Nephron progenitor cell (in vitro differentiated cells): ENCODE measurements at places on chromosomes 16 and 17.

GRCh38 chr17:45146890-45147580, 1.2 kb upstream of the HEXIM1 start:
- no peak for DNase-seq

DNA sequence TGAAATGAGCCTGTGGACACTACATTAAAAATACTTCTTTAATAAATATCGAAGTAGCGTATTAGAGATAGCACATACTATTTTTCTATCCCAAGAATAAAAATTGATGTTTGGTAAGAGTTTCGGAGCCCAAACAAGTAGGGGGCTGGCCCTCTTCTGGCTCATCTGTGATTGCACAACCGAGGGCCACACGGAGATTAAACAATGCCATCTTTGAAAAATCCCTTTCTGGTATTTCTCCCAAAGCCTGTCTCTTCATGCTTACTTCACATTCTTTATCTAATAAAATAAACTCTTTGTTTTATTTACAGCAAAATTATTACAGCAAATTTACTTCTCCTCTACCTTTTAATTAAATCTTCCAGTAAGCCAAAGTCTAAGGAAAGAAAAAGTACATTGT, 9.6 kb upstream of the MYH11 start:
- no peak for DNase-seq

DNA sequence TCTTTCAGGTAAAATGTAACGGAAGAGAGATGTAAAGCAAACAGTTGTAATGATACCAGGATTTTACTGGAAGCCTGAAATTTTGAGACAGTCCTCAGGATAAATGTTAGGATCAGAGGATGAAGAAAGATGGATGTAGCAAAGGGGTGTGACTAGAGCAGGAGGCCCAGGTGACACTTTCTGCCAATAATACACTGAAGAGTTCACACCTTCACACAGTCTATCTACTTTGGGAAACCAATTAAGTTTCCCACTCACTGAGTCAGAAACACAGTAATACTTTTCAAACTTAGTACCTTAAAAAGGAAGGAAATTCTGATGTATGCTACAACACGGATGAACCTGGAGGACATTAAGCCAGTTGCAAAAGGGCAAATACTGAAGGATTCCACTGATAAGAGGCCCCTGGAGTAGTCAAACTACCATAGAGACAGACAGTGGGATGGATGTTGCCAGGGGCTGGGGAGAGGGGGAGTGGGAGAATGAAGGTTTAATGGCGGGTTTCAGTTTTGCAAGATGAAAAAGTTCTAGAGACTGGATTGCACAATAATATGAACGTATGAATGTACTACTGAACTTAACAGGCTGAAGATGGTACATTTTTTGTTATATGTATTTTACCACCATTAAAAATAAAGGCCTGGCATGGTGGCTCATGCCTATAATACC, 62.3 kb downstream of the CYTH1 start:
- DNase-seq: no peak

- DNase-seq: no peak
Measured at GRCh38 chr17:81242421-81243332, 3.6 kb downstream of the NDUFAF8 start.

DNA sequence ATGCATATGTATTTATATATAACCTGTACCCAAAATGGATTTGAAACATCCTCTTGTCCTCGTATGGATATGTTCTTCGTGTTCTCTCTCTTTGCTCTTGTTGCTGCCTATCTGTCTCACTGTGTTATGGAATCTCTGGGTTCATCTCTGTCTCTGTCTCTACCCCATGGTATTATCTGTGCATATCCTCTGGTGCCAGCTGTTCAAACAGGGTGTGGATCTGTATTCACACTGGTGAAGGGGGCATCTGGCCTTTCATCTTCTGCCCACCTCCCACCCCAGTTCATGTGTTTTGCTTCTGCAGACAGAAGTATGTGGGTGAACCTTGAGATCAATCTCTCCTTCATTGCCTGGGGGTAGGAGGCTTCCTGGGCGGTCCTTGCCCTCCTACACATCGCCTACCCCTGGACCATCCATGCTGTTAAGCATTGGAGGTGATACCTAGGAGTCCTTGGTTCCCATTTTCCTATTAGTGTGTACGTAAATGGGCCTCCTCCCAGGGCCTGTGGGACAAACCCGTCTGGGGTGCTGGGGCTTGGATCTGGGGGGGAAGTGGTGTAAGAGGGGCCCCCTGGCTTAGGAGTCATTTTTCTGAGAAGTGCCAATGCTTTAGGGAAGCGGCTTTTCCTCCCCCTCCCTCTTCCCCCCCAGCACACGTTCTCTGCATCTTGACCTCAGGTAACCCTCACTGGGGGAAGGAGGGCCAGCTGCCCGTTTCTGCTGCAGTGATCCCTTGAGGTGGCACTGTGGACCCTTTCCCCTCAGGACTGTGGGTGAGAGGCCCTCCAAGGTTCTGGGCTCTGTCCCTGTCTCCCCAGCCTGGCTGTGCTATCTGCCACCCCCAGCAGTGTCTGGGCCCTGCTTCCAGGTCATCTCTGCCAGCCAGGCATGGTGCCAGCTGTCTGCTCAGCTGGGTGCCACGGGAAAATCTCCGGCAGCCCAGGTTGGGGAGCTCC, 21.1 kb downstream of the RARA start:
- no peak for DNase-seq

GRCh38 chr17:17892009-17892408, 55.2 kb upstream of the SREBF1 start:
- DNase-seq: no peak

GRCh38 chr16:31388535-31388934, 4.6 kb upstream of the ITGAD start:
- DNase-seq: no peak

DNA sequence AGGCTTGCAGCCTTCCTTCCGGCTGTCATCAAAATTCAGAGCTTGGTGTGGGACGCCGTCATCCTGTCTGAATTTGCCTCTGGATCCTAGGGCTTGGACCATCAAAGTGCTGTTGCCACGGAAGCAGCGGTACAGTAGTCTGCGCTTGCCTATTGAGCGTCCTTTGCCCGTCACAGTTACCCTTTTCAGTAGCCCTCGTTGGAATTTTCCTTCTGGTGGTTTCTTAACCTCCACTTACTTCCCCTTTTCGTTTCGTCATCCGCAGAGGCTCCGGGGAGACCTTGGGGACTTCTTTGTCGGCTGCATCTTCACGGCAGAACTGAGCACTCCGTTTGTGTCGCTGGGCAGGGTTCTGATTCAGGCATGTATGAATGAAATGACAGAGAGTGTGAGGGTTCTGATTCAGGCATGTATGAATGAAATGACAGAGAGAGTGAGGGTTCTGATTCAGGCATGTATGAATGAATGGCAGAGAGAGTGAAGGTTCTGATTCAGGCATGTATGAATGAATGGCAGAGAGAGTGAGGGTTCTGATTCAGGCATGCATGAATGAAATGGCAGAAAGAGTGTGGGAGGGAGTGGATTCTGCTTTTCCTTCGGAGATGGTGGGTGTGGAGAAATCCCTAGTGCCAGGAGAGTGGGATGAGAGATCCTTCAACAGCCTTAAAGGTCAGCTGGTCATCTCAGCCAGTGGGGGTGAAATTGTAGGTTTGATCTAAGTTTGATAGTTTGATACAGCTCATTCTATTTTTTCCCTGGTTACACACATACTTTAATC, 8.0 kb downstream of the TLCD3A start:
- no peak for DNase-seq

GRCh38 chr16:89827383-89828198, 684 bp upstream of the SPIRE2 start:
- peak; percentile 64 for DNase-seq

DNA sequence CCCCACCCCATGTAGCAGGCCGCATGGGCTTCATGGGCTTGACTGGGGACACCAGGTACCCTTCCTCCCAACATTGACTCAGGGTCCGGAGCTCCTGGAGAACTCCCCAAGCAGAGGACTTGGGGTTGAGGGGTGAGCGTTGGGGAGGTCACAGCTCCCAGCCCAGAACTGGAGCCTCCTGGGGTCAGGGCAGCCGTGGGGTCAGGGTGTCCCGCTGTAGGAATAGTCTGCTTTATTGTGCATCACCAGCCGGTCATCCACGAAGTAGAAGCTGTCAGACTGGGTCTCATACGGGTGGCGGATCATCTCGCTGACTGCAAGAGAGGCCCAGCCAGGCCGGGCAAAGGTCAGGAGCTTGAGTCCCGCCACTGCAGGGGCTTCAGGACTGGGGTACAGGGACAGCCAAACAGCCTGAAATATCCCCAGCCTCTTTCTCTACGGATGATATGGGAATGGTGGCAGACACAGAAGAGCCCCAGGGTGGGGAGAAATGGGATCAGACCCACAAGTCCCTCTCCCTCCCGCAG, 5.3 kb downstream of the UNC119 start:
- no peak for DNase-seq

GRCh38 chr17:45264430-45264829, 2.5 kb upstream of the SPATA32 start:
- no peak for DNase-seq

DNA sequence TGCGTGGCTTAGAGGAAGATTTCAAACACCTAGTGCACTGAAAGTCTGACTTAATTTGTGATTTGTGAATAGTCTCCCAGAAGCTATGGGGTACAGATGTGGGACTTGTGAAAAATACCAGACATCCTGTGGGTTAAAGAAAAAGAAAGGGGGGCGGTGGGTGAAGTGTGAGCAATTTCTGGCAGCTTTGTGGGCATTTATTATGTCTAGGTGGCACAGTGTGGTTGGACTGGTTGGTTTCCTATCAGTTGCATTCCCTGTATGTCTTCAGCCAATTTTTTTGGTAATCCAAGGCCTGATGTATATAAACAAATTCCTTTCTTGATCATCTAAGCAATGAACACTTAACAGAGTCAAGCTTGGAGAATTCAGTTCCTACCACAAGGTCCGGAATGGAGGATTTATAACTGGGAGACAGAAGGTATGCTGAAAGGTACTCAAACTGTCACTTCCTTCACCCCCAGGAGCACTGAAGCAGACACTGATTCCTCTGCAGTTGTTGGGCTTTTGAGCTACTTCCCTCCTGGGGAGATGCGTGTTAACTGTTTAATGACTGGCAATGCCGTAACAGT, 211.6 kb downstream of the WWOX start:
- DNase-seq: peak; percentile 54

DNA sequence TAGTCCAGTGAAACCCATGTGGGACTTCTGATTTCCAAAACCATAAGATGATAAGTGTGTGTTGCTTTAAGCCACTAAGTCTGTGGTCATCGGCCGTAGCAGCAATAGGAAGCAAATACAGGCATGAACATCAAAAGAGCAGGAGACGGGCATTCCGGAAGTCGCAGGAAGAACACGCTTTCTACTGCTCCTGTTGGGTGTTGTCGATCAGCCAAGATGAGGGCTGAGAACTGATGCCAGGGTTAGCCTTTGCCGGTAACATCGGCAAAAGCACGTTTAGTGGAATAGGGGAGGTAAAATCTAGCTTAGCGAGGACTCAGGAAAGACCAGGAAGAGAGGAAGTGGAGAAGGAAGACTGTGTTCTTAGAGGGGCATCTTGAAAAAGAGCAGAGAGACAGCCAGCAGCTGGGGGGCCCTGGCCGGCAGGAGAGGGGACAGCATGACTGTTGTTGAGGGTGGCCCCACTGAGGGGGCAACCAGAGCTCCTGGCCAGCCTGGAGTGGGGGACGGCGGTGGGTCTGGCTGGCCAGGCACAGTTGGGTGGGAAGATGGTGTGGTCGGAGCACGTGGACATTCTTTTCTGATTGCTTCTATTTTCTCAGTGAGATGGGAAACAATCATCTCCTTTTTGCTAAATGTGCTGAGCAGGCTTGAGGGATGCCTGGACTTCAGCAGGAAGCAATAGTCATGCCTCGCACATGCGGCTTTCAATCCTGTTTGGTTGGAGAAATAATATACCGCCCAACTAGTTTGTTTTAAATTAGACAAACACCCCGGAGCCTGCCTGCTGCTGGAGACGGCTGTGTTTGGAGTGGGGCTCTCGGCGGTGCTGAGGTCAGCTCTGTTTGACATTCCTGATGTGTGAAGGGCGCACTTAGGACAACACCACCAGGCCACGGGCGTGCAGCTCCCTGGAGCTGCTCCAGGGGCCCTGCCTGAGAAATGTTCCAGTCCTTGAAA, 109.9 kb downstream of the METRNL start:
- DNase-seq: no peak

GRCh38 chr16:88462396-88462795, 9.3 kb downstream of the ZFPM1 start:
- DNase-seq: no peak

- DNase-seq: no peak
Measured at GRCh38 chr17:77326076-77326591, 185.4 kb downstream of the SEC14L1 start.

- no peak for DNase-seq
Measured at GRCh38 chr17:68450391-68450790, 6.9 kb downstream of the WIPI1 start.

GRCh38 chr17:76207275-76208059, 32.8 kb downstream of the RNF157 start:
- DNase-seq: no peak

DNA sequence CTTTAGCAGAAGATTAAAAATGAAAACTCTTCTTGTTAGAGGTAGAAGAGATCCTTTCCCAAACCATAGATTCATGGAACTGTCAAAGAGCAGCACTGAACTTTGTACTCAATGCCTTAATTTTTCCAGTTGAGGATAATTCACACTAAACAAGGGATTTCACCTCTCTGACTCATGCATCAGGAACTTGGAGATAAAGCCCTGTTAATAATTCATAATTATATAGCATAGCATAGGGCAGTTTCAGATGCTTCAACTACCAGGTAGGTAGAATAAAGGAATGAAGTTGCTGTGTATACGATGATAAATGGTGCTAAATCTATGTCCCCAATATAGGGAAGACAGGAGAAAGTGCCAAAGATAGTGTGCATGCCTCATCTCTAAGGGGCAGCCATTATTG, 450.4 kb downstream of the MAF start:
- no peak for DNase-seq

DNA sequence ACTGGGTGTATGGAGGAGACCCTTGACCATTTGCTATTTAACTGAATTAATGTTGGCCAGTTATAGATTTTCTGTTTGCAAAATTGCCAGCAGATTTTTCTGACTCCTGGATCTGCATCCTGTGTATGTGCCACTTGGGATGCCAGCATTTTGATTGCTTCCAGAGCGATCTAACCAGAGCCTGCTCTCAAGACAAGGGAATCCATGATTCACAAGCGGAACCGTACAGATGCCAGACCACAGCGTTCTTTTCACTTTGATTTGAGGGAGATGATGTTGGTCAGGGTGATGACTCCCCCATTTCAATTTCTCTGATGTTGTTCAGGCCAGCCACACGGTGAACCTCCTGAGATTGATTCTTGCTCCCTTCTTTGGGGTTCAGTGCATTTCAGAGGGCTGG, 228.7 kb downstream of the CDH13 start:
- no peak for DNase-seq

DNA sequence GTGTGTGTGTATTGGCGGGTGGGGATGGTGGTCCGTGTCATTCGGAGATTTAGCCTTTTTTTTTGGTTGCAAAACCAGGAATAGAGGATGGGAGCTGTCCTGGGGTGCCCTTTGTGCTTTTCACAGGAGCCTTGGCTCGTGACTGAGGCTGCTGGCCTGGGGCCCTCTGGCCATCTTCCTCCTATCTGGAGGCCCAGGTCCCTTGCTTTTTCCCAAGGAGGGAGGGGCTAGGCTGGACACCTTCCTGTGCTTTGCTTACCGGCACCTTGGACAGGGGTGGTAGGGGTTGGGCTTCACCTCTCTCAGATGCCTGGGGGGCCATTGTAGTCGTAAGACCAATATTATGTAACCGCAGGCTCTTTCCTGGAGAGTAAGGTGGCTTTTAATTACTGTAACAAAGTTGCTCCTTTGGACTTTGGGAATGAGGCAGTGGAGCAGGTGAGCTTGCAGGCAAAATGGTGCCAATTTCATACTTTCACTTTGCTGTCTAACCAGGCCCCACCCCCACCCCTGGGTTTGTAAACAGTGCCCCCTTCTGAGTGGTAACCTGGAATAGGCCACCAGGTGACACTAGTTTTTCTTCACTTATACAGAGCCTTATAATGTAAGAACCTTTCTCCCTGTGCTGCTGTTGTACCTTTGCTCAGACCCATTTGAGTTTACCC, 1.2 kb downstream of the DYNLL2 start:
- DNase-seq: no peak
